ENCODE measurements at places on chromosomes 7 and 10.

DNA sequence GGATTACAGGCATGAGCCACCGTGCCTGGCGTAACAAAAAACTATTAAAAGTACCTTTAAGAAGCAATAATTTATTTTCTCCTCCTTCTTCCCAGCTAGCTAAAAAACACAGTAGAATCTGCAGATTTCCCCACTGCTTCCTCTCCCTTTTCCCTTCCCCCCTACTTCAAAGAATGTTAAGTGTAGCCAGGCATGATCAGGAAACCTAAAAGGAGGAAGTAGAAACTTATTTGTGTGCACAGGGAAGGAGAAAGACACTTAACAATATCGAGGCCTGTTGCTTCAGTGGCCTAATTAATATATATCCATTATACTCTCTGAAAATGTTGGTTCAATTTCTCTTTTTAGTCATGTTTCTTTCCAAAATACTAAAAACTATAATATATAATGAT lies 127.7 kb downstream of the NRBF2 start:
- DNase-seq, result no peak

GRCh38 chr7:34165927-34166550 lies 260.7 kb downstream of the BMPER start:
- no peak for DNase-seq

GRCh38 chr10:113113918-113114317 lies 163.9 kb downstream of the TCF7L2 start:
- no peak for DNase-seq

GRCh38 chr7:81949306-81949705 lies 179.5 kb upstream of the HGF start:
- no peak for DNase-seq

GRCh38 chr7:128849804-128850490 lies 12.7 kb upstream of the ATP6V1F start:
- DNase-seq, result no peak

- no peak for DNase-seq
Observed at GRCh38 chr10:19168584-19168983, 120.0 kb downstream of the MALRD1 start.

DNA sequence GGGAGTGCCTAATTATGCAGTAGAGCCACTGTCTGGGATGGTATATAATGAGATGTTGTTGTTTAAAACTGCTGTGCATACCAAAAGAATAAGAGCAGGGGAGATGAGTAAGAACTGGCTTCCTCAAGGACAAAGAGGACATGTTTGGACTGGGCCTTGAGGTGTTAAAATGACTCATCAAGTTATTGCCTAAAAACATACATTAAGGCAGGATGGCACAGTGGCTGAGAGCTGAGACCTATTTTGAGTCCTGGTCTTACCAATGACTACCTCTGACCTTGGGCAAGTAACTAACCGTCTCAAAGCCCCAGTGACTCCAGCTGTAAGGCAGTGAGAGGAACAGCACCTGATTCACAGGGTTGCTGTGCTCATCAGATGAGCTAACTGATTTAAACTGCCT lies 71.1 kb downstream of the CFAP58 start:
- no peak for DNase-seq

- no peak for DNase-seq
Observed at GRCh38 chr7:142800699-142801260, 30.0 kb downstream of the PRSS2 start.

GRCh38 chr10:82089327-82089726 lies 214.3 kb downstream of the NRG3 start:
- no peak for DNase-seq

- DNase-seq, result no peak
Observed at GRCh38 chr10:1380088-1380671, 324.0 kb downstream of the WDR37 start.

DNA sequence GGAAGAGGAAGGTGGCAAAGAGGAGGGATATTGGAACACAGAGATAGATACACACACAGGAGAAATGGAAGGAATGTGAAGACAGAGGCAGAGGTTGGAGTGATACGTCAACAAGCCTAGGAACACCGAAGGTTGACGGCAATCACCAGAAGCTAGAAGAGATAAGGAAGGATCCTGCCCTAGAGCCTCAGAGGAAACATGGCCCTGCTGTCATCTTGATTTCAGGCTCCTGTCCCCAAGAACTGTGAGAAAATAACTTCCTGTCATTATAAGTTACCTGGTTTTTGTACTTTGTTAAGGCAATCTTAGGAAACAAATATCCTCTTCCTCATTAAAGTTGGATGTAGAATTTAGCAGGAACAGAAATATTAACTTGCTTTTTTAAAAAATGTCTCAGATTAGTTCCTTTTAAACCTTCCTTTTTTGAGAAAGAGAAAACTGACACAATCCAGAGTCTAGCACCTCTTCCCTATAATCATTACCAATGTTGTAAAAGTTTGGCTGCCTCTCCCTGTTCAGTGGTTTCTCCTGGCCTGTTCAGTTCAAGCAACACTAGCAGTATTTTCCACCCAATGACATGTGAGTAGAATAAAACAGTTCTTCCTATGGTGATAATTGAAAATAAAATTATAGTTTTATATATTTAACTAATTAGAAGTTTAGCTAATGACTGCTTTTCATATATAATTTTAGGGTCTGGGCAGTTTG lies 28.8 kb upstream of the GNAI1 start:
- no peak for DNase-seq

GRCh38 chr7:157513162-157513621 lies 176.4 kb downstream of the DNAJB6 start:
- DNase-seq, result no peak

DNA sequence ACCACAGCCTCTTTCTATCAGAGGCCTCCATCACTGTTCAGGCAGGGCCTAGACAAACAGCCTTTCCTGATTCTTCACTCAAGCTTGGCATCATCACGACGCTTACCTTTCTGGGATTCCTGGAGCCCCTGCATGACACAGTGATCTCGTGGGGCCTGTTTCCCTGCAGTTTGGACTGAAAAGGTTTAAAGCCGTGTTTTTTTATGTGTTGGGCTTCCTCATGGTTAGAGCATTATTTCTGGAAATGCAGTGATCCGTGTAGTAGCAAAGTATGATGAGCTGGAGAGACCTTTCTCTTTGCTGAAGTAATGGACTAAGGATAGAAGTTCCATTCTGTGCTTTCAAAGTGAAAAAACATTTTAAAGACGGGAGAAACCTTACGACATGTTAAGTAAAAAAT lies 169.1 kb downstream of the BMPER start:
- DNase-seq, result no peak

DNA sequence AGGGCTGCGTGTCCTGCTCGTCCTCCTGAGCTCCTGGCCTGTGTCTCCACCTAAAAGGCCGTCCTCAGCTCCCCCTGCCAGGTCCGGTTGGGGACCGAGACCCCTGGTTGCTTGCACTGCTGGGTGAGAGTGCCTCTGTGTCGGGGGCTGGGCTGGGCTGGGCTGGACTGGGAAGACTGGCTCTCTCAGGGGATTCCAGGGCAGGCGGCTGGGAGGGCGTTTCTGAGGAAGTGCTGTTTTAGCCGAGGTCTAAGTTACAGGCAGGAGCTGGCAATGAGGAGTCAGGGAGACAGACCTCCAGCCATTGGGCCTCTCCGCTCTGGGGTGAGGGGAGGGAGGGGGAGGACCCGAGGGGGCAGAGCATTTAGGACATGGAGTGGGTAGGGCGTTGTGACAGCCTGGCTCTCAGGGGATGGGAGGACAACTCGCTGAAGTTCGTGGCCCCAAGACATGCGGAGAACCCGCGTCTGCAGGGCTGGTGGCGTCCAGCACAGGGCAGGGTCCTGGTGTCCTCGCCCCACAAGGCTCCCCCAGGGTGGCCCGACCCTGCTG lies 20.9 kb downstream of the FOXK1 start:
- no peak for DNase-seq

- DNase-seq, result no peak
Observed at GRCh38 chr10:13352519-13352918, 4.4 kb upstream of the SEPHS1 start.

DNA sequence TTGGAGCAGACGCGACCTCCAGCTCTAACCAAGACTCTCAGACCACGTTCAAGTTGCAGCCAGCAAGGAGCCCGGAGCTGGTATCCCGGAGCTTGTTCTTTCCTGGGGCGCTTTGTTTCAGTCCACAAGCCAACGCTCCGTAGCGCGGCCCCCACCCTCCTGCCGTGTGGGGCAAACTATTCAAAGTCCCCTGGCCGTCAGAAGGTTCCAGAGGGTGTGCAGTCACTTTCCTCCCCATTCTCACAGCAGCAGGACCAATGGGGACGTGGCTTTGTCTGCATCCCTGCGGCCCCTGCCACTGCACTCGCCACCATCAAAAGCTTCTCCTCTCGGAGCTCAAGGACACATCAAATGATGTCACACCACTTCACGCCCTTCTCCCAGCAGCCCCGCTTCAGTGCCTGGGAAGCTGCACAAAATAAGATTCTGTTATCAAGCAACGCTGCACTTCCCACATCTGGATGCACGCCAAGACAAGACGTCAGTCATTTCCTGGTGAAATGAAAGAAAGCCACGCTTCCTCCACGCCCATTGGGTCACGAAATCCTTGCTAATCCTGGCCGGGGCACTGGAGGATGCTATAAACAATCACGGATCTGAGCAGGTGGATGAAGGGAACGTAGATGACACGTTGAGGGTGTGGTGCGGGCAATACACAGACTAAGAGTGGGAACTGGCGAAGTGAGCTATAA lies 348.2 kb downstream of the PTPRN2 start:
- DNase-seq, result no peak

- DNase-seq, result no peak
Observed at GRCh38 chr7:157575777-157576176, 239.0 kb downstream of the DNAJB6 start.

DNA sequence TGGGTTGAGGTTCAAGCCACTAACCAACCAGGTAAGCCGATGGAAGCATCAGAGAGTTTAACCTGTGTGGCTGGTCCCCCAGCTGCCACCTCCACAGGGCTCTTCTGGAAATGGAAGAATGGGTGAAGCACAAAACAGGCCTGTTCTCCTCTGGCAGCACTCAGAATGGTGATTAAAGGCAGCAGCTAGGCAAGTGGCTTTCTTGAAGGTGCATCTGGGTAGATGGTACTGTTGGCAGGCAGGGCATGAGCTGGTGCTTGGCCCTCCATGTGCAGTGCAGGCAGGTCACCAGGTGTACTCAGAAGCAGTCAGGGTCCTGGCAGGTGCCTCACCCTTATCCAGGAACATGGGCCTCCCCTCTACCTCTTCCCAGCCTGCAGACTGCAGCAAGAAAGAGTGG lies 11.5 kb downstream of the AKR1E2 start:
- no peak for DNase-seq

GRCh38 chr10:19659920-19660655 lies 156.1 kb upstream of the PLXDC2 start:
- no peak for DNase-seq

- no peak for DNase-seq
Observed at GRCh38 chr10:60958892-60959601, 15.1 kb upstream of the RHOBTB1 start.

- no peak for DNase-seq
Observed at GRCh38 chr10:71246591-71247413, 34.4 kb downstream of the UNC5B start.

DNA sequence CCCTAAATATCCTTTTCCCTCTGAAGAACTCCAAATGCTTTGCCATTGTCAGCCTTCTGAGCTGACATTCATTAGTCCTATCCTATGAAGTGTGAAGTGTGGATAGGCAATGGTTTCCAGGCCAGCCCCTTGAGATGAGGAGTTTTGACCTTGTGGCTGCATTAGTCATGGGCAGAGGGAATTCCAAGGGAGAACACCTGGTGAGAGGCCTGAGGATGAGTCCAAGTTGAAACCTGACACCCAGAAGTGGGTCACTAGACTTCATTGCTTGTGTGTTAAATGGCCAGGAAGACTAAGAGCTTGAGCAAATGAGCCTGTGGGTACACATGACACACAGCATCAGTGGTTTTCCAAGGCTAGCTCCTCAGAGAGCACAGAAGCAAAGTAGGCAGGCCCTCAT lies 260.8 kb downstream of the SKAP2 start:
- no peak for DNase-seq

DNA sequence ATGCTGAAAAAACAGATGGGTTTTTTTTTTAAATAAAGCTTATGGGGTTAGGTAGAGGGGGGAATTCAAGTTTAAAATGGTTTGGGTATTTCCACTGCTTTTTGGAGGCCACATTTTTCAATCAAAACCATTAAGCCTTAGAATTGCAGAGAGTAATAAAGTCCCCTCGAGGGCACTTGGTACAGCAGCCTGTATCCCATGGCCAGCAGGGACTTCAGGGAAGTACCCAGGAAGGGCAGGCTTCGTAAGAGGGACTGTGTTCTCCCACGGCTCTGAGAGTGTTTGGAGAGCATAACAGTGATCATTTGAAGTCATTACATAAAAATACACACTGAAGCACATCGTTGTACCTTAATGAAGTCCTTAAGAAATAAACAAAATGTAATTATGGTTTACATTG lies 432.7 kb downstream of the DPP6 start:
- no peak for DNase-seq

DNA sequence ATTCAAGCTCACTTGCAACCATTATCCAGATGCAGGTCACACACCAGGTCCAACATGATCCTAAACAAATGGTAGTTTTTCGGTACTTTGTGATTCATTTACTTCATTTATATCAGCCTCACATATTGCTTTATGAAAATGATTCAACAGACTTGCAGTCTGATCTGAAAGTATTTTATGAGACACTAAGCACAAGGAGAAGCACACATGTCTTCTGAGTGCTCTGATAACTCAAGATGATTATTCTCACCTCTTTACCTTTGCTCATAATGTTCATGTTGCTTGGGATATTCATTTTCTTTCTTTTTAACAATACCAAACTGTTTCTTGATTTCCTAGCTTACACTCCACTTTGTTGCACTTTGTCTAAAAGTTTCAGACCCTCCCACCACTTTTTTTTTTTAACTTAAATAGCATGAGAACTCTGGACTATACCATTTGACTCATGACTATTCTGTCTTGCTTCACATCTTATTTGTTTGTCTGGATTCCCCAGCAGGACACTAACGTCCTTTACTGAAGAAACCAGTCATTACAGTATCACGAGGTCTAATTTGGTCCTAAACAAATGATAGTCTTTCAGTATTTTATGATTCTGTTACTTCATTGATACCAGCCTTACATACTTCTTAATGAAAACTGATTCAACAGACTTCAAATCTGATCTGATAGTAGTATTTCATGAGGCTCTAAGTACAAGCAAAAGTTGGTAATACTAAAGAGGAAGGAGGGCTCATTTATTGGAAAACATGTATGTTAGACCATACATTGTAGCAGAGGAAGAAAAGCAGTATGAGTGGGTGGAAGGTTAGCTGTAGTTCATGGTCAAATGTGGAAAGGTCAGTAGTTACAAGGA lies 171.8 kb upstream of the AHR start:
- DNase-seq, result no peak

- DNase-seq, result no peak
Observed at GRCh38 chr10:73765066-73765465, 16.8 kb upstream of the CHCHD1 start.

- no peak for DNase-seq
Observed at GRCh38 chr7:8035192-8035591, 66.6 kb downstream of the GLCCI1 start.

DNA sequence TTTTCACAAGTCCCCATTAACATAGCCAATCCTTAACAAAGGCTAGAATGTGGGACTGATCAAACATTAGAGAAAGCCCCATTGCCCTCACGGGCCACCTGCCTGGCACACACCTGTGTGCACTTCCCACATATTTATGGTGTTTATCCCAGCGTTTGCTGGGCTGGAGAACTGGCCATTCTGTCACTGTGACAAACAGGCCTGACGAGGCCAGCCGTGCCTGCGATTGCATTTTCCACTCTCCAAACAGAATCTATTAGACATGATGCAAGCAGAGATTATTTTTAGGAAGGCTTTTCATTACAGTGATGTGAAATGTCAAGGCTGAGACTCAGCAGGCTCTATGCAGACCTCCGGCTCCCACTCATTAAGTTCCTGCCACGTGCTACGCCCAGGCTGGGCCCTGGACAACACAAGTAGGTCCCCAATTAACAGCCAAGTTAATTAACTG lies 20.4 kb downstream of the PTPRN2 start:
- DNase-seq, result no peak
